ENCODE measurements at places on chromosomes 4 and X.

DNA sequence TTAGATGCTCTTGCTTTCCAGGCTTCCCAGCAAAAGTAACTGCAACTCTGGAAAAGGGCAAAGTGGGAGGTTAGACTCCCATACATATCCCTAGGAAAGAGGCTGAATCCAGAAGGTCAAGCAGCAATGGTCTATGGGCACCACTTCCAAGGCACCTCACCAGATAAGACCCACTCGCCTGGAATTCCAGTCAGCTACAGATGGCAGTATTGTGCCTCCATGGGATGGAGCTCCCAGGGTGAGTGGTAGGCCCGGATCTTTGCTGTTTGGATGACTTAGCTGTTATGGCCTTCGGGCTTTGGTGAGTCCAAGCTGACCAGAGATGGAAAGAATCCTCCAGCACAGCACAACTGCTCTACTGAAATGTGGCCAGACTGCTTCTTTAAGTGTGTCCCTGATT lies 688.0 kb downstream of the PCDH19 start:
- no peak for DNase-seq

- no peak for DNase-seq
Measured at GRCh38 chr4:131595140-131595539, 1554.0 kb upstream of the PCDH10 start.

DNA sequence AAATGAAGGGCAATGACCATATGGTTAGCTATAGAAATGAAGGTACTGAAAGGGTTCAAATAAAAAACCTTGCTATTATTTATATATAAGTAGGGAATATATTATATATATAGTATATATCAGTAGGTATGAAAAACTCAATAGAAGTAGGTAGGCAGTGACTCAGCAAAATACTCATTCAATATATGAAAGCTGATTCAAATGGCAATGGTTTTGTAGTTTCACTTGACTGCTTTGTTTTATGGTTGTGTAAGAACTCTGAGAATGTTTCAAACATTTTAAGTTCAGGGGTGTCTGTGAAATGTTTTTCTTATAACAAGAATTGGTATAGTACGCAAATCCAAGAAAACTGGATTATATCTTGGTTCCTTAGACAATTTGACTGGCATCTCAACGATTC lies 4.1 kb downstream of the ZNF280C start:
- no peak for DNase-seq

GRCh38 chrX:44130189-44130588 lies 157.0 kb upstream of the NDP start:
- no peak for DNase-seq

Data from H7 (cell line).